ENCODE measurements at places on chromosomes 11 and 22.

- DNase-seq: no peak
Observed at GRCh38 chr22:26753125-26753862, 95.9 kb downstream of the MIAT start.

- no peak for DNase-seq
Observed at GRCh38 chr22:27857443-27857842, 55.9 kb upstream of the MN1 start.

GRCh38 chr22:44665115-44665514 lies 36.9 kb upstream of the PRR5 start:
- no peak for DNase-seq

GRCh38 chr11:46857666-46858065 lies 11.6 kb upstream of the CKAP5 start:
- DNase-seq: no peak

DNA sequence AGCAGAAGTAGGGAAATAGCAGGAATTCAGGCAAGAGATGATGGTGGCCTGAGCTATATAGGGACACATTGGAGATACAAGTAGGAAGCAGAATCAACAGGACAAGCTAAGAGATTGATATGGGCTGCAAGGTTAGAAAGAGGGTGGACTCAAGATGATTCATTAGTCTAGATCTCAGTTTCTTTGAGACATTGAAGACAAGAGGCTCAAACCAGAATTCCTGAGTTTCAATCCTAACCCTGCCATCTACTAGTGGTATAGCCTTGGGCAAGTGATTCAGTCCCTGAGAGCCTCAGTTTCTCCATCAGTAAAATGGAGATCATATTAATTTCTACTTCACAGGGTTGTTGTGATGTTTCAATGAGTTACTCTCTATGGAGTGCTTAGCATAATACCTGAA lies 53.1 kb upstream of the NAV2 start:
- DNase-seq: no peak

- no peak for DNase-seq
Observed at GRCh38 chr11:1022411-1022810, 14.1 kb downstream of the MUC6 start.
